GDM1 (cell line): ENCODE measurements at places on chromosomes 12 and 14.

- DNase-seq, result no peak
Measured at GRCh38 chr14:100446572-100446971, 123.4 kb downstream of the SLC25A47 start.

GRCh38 chr12:109356577-109356976 is 8.9 kb downstream of the MYO1H start:
- DNase-seq, result no peak

- DNase-seq, result no peak
Measured at GRCh38 chr14:33493266-33493665, 457.6 kb downstream of the EGLN3 start.

DNA sequence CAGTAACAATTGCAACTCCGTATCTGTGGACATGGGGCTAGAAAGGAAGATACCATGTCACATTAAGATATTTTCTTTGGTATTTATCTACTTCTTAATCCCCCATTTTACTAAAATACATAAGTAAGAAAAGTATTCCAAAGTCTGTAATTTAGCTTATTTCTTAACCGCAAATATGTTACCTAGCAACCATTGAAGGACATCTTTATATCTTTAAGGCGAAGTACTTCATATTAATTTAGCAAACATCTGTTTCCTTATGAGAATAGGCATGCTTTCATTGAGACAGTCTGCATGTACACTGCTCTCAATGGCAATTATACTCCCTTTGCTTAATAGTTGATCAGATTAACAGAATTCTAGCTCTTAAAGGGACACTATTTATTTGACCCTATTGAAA is 88.8 kb downstream of the NAV3 start:
- no peak for DNase-seq

DNA sequence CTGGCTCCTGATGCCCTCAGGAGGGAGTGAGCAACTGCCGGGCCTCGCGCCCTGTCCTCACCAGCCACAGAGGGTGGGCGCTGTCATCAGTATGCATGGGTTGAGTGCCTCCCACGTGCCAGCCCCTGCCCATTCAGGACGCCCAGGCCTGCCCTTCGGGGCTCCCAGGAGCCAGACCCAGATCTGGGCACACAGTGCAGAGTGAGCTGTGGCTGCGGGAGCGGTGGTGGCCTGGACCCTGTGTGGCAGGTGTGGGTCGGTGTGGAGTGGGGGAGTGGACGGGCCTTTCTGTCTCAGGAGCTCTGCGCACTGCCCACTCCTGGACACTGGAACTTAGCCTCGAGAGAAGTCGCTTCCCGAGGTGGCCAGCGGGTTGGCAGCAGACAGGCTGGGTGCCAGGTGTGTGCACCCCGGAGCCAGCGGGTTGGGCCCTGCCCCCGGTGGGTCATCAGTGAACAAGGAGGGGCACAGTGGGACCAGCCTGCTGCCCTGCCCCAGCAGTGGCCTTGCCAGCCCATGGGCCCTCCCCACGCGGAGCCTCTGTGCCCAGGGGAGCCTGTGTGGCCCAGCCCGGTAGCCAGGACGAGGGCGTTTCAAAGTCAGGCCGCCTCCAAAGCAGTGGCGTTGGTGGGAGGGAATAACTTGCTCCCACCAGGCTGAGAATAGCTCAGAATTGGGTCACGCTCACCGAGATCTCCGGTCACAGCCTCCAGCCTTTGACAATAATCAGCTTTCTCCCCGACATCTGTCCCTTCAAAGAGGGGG is 9.5 kb downstream of the TRMT61A start:
- DNase-seq, result no peak

GRCh38 chr12:11482955-11483354 is 87.6 kb upstream of the PRB2 start:
- no peak for DNase-seq

GRCh38 chr12:103561174-103561573 is 25.9 kb upstream of the STAB2 start:
- DNase-seq, result no peak

- no peak for DNase-seq
Measured at GRCh38 chr12:110244829-110245228, 36.2 kb upstream of the ATP2A2 start.

- DNase-seq, result no peak
Measured at GRCh38 chr14:95270203-95270602, 49.5 kb downstream of the CLMN start.

GRCh38 chr12:132427174-132427768 is 62.7 kb upstream of the FBRSL1 start:
- DNase-seq, result no peak

DNA sequence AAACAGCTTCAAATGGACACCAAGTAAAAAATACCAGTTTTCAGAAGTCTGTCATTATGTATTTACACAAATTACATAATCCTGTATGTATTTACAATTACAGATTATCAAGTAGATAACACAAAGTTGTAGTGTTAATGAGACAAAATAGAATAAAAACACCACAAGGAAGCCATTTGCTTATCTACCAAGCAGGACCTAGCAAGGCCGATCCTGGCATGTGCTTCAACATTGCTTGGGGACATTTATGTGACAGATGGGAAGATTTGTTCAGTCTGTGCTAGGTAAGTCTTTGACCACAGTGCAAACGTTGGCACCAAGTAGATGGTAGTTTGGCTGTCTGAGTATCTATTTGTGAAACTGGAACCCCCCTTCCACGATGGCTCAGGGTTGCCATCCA is 35.8 kb downstream of the BCAT1 start:
- DNase-seq, result no peak

- DNase-seq, result no peak
Measured at GRCh38 chr14:37985826-37986470, 221.8 kb upstream of the SSTR1 start.

DNA sequence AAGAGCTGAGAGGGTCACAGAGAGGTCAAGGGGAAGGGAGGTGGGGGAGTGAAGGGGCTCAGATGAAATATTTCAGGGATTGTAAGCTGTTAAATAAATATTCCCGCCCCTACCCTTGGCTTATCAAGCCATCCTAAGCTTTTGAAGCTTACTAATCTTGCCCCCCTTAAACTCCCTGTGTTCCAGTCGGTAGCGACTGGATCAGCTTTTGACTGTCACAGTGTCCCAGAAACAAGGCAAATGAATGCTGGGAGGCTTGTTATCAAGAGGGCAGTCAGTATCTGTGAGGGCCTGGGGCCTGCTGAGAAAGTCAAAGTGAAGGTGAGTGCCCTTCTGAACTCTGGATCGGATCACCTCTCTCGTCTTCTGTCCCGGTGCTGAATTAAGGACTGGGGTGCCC is 128.1 kb downstream of the DACT1 start:
- DNase-seq, result no peak
